ENCODE measurements at places on chromosomes 5 and 9.

- no peak for DNase-seq
Observed at GRCh38 chr9:137465000-137465719, 6.0 kb upstream of the NSMF start.

GRCh38 chr5:139306197-139306596 is 12.7 kb downstream of the MATR3 start:
- no peak for DNase-seq

GRCh38 chr9:126578029-126578428 is 35.7 kb upstream of the LMX1B start:
- DNase-seq = no peak

DNA sequence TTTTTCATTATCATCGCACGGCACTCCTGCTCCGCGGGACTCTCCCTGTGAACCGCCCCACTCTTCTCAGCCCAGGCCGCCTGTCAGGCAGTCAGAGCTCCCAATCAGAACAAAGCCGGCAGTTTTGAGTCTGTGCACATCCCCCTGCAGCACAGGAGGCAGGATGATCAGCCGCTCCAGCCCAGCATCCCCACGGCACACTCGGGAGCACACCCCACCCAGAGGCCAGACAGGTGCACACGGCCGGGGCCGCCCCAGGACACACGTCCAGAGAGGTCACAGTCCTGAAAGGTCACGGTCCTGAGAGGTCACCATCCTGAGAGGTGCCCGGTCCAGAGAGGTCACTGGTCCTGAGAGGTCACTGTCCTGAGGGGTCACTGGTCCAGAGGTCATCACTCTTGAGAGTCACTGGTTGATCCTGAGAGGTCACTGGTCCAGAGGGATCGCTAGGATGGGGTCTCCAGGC is 8.4 kb downstream of the TPPP start:
- no peak for DNase-seq

DNA sequence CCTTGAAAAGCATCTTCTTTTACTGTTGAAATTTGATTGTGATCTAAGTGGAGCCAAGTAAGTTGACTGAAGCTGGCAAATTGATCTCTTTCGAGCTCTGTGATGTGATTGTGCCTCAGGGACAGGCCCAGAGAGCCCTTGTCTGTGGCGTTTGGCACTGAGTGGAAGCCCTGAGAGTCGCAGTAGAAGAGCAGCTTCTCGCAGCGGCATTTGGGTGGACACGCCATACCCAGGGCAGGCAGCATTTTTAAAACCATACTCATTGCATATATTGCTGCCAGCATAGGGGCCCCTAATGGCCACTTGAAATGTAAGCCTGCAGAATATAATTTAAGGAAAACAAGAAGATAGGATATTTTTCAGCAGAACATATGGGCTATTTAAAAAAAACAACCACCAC is 894 bp downstream of the LRRTM2 start:
- DNase-seq = peak; percentile 50

DNA sequence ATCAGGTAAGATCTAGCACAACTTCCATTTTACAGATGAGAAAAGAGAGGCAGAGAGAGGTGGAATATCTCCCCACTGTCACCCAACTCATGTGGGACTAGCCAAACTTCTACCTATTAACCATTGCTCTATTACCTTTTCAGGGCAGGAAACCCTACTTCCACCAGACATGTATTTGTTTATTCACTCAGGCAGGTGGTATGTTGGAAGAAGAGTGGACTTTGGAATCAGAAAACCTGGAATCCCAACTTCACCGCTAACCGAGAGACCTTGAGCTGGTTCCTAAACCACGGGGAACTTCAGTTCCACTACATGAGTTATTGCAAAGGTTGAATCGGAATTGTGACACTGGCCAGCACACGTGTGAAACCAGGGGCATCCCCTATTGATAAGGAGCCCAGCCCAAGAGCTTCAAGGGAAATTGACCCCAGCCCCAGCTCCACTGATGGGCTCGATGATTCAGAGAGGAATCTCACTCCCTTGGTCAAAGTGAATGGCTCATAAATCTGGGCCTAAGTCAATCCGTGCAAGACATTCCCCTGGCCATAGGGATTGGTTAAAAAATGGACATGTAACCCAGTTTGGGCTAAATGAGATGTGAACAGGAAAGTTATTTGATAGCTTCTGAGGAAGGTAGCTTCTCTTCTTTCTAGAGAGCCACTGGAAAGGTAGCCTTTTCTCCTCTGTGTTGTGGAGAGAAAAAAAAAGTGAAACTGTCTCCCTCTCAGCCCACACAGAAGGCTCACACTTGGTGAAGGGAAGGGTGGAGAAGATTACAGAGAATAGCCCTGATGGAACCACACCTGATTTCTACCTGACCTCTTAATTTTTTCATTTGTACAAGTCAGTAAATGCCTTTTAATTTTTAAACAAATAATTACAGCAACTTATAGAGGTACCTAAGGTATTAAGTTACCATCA is 5.5 kb upstream of the GLIS3 start:
- DNase-seq = no peak

DNA sequence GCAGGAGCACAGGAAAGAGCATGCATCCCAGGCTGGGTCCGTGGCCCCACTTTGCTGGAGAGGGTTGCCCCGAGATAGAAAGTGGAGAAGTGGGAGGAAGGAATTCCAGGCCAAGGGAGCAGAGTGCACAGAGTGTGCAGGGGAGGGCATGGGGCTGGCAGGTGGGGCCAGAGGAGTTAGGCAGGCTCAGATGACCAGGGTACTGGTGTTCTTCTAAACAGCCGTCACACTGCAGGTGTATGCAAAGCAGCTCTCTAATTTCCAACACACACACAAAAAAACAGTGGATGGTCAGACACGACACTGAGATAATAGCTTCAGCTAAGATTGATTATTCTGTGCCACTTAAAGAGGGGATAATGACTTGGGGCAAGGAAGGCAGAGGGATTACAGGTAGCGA is 212.2 kb downstream of the MTRR start:
- no peak for DNase-seq

GRCh38 chr9:79432485-79432884 is 139.3 kb upstream of the TLE4 start:
- no peak for DNase-seq

DNA sequence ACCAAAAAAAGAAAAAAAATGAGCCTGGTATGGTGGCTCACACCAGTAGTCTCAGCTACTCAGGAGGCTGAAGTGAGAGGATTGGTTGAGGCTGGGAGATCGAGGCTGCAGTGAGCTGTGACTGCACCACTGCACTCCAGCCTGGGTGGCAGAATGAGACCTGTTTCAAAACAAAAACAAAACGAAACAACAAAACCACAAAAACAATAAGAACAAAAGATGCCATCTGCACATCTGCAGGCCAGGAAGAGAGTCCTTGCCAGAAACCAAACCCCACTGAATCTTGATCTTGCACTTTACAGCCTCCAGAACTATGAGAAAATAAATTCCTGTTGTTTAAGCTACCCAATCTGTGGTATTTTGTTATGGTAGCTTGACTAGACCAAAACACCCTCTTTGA is 207.7 kb downstream of the YTHDC2 start:
- no peak for DNase-seq

DNA sequence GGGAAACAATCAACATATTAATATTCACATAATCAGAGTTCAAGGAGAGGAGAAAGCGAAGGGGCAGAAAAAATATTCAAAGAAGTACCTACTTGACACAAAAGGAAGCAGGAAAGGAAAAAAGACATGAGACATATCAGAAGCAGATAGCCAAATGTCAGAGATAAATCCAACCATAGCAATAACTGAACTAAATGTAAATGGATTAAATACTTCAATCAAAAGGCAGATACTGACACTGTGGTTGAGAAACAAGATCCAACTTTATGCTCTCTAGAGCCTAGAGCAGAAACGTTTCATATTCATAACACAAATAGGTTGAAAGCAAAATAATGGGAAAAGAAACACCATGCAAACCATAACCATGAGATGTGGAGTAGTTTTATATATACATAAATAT is 9.0 kb downstream of the MRPS2 start:
- DNase-seq = no peak

GRCh38 chr9:98462310-98462709 is 206.9 kb upstream of the TBC1D2 start:
- no peak for DNase-seq

- DNase-seq = no peak
Observed at GRCh38 chr9:135229701-135230385, 142.4 kb downstream of the OLFM1 start.

GRCh38 chr9:83670381-83670780 is 37.4 kb downstream of the UBQLN1 start:
- DNase-seq = no peak

- peak; percentile 36 for DNase-seq
Observed at GRCh38 chr9:12464910-12465512, 228.2 kb upstream of the TYRP1 start.

GRCh38 chr9:112032743-112033142 is 136.1 kb downstream of the UGCG start:
- no peak for DNase-seq

DNA sequence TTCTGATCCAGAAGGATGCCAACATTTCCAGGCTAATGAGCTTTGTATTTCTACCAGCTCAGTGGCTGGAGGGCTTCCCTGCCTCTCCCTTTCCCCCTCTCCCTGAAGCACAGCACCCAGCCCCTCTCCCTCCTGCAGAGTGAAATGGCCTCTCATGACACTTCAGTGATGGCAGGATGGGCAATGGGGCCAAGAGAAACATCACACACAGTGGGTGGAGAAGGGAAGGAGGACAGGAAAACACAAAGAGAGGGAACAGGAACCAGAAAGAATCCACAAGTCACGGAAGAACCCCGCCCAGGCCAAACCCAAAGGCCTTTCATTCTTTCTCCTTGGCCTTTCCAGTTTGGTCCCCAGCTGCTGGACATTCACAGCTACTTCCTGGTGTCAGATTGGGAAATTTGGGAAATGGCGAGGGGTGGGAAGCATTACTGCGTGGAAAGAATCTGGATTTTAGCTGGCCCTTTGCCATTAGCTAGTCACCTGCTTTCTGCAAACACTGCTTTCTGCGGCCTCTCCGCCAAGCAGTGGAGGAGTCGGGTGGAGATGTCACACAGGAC is 82.6 kb downstream of the GLDC start:
- DNase-seq = no peak

DNA sequence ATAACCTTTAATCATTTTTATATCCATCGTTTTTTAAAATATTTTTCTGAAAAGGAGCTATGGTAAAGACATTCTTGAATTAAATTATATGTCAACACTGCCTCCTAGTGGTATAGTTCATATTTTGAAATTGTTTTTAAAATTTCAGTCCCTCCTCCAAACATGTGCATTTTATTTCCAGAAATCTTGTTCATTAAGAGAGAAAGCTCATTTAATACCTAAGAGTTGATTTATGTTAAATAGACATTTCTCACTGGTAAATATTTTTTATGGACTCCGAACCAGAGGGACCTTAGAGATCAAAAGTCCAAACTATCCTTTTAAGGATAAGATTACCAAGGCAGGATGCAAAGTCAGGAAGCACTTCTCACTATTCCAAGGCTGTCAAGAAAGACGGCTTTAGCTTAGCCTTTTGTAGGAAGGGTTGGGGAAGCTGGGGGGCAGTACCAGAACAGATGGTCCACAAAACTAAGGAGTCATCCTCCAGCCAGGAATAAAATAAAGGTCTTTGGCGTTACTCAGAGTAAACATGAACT is 21.6 kb downstream of the BHMT start:
- DNase-seq = peak; percentile 64

DNA sequence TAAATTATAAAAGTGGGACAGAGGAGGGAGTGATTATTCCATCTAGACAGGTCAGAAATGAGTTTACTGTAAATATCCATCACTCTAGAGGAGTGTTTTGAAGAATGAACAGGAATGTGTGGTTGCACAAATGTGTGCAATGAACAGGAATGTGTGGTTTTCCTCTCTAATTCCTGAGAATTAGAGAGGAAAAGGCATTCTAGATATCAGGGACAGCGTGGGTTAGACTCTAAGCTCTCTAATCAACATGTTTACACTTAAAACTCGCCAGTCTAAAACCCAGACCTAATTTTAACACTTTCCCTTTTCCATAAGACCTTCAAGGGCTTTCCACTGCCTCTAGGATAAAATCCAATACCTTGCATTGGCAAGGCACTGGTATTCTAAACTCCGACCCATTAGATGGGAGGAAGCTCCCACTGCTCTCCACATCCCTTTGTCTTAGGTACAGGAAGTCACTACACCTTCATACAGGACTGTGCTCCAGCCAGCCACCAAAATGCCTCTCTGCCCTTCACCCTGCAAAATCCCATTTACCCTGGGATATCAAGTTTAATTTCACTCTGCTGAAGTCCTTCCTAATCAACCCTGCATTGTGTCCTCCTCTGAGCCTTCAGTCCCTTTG is 67.9 kb downstream of the NFIB start:
- DNase-seq = no peak

DNA sequence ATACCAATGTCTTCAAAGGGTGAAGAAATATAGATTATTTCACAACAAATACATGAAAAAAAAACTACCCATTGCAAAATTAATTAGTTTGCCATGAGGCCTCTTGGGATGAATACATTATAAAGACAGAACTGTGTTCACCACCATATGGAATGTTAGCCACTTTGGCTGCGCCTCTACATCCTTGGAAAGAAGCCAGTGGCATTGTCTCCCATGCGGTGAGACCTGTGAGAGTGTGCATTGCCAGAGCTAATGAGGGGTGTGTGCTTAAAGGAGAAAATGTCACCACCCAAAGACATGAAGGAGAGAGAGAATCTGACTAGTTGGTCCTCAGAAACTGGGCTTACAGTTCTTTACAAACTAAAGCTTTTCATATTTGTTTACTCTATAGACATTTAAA is 110.6 kb downstream of the PLPPR1 start:
- no peak for DNase-seq

DNA sequence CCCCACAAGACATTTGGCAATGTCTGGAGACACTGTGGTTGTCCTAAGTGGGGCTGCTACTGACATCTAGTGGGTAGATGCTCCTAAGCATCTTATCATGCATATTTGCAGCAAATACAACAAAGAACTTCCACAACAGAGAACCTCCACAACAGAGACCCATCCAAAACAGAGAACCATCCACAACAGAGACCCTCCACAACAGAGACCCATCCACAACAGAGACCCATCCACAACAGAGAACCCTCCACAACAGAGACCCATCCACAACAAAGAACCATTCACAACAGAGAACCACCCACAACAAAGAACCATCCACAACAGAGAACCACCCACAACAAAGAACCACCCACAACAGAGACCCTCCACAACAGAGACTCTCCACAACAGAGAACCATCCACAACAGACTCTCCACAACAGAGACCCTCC is 32.8 kb downstream of the ARPC5L start:
- DNase-seq = no peak

DNA sequence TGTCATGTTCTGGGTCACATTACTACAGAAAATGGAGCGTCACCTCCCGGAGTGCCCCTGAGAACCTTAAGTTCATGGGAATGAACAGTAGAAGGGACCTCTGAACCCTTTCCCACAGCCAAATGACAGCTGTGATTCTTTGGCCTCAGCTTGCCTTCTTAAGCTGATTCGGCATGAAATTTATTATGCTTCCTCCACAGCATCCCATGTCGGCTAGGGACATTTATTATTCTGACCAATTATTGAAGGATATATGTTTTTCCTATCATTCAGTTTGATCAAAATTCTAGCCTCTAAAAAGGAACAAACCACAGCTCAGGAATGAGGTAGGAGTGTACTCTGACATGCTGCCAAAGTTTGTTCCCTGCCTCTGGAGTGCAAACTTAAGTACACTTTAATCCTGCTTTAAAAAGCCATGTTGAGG is 440.6 kb downstream of the CETN3 start:
- no peak for DNase-seq

Measured in hippocampal formation (tissue), 2 donors.